Uterus (tissue), 4 donors: ENCODE measurements at places on chromosomes 11 and 22. TPM values are rescaled to one million over a fixed set of nuclear protein-coding genes. Genes with fewer than 3 reads are reported as not detected.

The TSGA10IP gene
- not detected for total RNA-seq

DNA sequence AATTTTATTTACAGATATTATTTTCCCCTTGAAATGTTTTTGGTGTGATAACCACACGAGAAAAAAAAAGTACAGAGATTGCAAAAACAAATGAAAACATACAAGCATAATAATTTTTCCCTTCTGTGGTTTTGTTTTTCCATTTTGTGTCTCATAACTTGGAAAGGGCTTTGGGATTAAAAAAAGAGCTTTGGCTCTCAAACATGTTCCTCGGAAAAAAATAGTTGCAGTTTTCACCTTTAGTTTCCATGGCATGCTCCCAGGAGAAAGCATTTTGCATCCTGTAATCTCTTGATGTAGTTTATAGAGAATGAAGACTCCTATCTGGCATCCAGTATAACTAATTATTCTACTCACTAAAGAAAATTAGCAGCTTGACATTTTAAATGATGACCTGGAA lies 362.1 kb upstream of the PDGFD start:
- no peak for DNase-seq

GRCh38 chr11:12789596-12790215 lies 115.5 kb downstream of the TEAD1 start:
- DNase-seq: no peak

The SLC22A25 gene
- not detected for total RNA-seq

The TP53AIP1 gene
- 1.0 TPM for total RNA-seq

DNA sequence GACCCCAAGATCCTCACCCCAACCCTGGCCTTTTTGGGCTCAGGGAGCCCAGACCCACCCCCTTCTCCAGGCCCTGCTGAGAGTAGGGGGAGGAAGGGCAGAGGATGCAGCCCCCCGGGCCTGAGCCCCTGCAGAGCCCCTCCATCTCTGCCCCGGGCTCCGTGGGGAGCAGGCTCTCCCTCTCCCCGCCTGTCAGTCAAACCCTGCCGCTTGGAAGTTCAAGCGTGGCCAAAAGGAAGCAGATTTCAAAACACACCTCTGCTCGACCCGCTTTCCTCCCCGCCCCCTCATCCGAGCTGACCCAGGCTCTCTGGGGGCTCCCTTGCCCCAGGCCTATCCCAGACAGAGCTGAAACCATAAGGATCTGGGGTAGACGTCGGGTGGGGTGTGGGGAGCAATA lies 39.0 kb upstream of the CD82 start:
- no peak for DNase-seq
